ENCODE measurements at places on chromosomes 6 and 20. TPM values are rescaled to one million over a fixed set of nuclear protein-coding genes. Genes with fewer than 3 reads are reported as not detected.

DNA sequence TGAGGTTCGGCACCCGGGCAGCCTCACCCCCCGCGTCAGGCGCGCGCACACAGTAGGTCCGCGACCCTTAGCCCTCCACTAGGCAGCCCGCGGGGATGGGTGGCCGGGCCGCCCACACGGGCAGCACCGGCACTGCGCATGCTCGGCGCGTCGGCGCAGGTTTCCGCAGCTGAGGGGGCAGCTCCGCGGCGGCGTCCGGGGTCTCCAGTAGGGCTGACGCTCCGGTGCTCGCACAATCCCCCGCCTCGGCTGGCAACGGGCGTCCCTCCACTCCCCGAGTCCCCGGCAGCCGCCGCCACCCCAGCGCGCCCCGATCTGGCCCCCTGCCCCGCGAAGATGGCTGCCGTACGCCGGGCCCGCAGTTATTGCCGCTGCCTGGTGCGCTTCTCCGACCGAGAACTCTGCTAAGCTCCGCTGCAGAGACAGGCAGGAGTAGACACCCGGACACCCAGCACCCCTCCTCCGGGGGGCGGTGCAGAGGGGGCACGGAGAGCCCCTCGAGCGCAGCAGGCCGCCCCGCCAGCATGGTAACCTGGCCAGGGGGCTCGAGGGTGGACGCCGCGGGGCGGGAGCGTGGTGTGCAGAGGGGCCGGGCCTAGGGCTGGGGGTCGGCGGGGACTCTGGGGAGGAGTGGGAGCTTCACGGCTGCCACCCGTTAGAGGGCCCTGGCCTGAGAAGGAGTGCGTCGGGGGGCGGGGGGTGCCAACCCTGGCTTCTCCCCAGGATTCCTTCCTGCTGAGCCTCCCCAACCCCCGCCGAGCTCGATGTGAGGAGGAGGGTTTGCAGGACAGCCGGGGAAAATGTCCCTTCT lies at the start of gene FBXO9:
FBXO9 (plus strand) TSS at position 139 of the 811 bp plus-strand sequence; CDS start at position 525, 386 bp downstream.
- DNase-seq: peak; percentile 55
- peak within 1 kb of the TSS; percentile 75 for H3K4me3 ChIP-seq
- H3K27ac ChIP-seq: peak within 1 kb of the TSS; percentile 56

GRCh38 chr6:166315436-166315835 lies 7.2 kb upstream of the PRR18 start:
- H3K4me3 ChIP-seq: no peak overlapping the region
- no peaks in the 10 kb centered on the region for H3K4me1 ChIP-seq
- no peak for DNase-seq
- peaks cover 2% of the 10 kb centered on the region for H3K27me3 ChIP-seq
- H3K27ac ChIP-seq: no peak overlapping the region
- H3K36me3 ChIP-seq: peaks cover 17% of the 10 kb centered on the region

- no peak for DNase-seq
- no peaks in the 10 kb centered on the region for H3K27me3 ChIP-seq
- H3K4me3 ChIP-seq: no peak overlapping the region
- no peak overlapping the region for H3K27ac ChIP-seq
Measured at GRCh38 chr6:170505306-170505705, 47.8 kb downstream of the PSMB1 start.

DDRGK1 gene
- polyA plus RNA-seq: 39.9 TPM

DNA sequence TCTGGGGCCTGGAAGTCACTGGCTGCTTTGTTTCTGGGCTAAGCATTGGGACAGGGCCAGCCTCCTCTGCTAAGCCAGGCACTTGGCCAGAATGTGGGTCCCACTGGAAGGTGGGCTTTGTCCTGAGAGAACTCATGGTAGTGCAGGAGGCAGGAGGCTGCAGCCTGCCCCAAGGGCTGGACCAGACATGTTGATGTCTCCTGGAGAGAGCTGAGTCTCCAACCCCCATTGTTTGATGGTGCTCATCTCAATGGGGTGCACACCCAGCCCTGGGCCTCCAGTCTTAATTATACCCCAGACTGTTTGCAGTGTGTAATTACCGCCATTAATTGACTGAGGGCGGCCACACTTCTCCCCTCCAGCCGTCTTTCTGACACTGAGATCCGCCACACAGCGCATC lies 220.5 kb upstream of the PMEPA1 start:
- H3K4me1 ChIP-seq: no peaks in the 10 kb centered on the region
- H3K27ac ChIP-seq: no peak overlapping the region
- no peaks in the 10 kb centered on the region for H3K36me3 ChIP-seq
- H3K27me3 ChIP-seq: no peaks in the 10 kb centered on the region

BFSP1 gene
- polyA plus RNA-seq: not detected

DNA sequence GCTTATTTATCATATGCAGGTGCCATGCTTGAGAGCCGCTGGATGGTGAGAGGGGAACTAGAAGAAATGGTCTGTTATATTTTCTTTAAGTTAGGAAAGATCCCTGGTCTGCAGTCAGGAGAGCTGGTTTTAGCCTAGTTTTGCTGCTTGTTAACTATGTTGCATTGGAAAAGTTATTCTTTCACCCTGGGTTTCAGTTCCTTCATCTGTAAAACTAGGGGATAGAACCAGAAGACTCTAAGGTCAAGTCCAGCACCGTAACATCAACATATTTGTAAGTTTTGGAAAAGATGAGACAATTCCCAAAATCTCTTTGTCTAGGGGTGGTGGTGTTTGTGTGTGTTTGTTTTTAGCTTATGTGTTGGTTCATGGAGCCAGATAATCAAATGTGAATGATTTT lies 304.0 kb downstream of the QKI start:
- no peak overlapping the region for H3K27ac ChIP-seq
- H3K36me3 ChIP-seq: no peaks in the 10 kb centered on the region
- peaks cover 26% of the 10 kb centered on the region for H3K4me1 ChIP-seq

GRCh38 chr20:36065427-36065998 lies 89.0 kb upstream of the EPB41L1 start:
- H3K36me3 ChIP-seq: no peaks in the 10 kb centered on the region
- peaks cover 5% of the 10 kb centered on the region for H3K27me3 ChIP-seq
- peak overlapping the region; percentile 51 for H3K4me3 ChIP-seq
- peaks cover 16% of the 10 kb centered on the region for H3K4me1 ChIP-seq
- no peak for DNase-seq

DNA sequence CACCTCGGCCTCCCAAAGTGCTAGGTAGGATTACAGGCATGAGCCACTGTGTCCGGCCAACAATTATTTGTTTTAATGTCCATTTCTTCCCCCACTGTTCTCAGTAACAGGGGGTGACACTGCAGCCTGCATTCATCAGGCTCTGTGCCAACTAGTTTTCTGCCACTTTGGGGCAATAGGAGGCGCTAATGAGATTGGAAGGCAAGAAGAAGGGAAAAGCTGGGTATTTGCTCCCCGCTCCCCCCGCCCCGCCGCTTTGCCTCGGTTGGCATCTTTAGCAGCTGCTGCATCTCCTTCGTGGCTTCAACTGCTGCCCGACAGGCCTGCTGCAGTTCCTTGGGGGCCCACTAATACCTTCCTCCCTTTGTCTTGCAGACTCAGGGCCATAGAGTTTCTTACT lies 35.0 kb upstream of the MDGA1 start:
- no peaks in the 10 kb centered on the region for H3K4me1 ChIP-seq
- no peak overlapping the region for H3K4me3 ChIP-seq
- no peak overlapping the region for H3K27ac ChIP-seq
- H3K27me3 ChIP-seq: no peaks in the 10 kb centered on the region
- no peaks in the 10 kb centered on the region for H3K36me3 ChIP-seq
- DNase-seq: no peak

DNA sequence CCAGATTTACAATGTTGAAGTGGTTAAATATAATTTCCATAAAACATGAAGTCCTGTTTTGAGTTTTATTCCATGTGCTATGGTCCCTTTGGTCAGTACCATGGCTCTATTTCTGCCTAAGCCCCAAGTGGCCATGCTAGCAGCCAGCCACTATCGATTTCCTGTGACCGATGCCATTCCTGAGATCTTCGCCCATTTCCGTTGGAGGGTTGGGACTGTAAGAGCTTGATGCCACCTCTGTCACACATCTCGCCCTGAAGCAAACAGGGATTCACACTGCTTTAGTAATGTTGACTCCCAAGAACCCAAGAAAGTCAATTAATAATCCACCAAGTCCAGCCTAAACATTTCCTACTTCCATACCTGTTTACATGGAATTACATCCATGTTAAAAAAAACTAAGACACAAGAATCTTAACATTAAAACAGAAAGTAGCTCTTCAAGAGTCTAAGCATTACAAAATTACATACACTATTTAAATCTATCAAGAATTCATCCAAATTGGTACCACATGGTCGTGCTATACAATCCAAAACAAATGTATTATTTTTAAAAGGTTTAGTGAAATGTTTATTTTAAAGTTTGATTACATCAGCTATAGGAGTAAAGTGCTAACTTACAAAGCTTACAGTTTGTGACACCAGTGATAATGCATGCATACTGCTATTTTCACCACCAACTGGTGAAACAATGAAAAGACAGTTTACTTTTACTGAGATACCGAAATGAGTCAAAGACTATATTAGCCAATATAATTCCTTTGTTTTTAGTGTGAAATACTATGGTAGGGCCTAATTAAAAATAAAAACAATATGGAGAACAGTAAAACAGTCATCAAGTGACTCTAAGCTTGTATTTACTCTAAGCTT lies 2.5 kb downstream of the RBM39 start:
- peak overlapping the region; percentile 100 for H3K27ac ChIP-seq
- no peak overlapping the region for H3K4me3 ChIP-seq
- peaks cover 60% of the 10 kb centered on the region for H3K36me3 ChIP-seq
- no peaks in the 10 kb centered on the region for H3K27me3 ChIP-seq

PREP gene
- polyA plus RNA-seq: 40.8 TPM

C4B gene
- 0.18 TPM for polyA plus RNA-seq

RFX6 gene
- polyA plus RNA-seq: not detected

GRCh38 chr20:49608752-49609670 lies 41.1 kb upstream of the PTGIS start:
- no peaks in the 10 kb centered on the region for H3K36me3 ChIP-seq
- no peak overlapping the region for H3K27ac ChIP-seq
- peak; percentile 63 for DNase-seq
- peaks cover 9% of the 10 kb centered on the region for H3K4me1 ChIP-seq
- H3K27me3 ChIP-seq: peaks cover 7% of the 10 kb centered on the region

- H3K36me3 ChIP-seq: no peaks in the 10 kb centered on the region
- H3K27me3 ChIP-seq: no peaks in the 10 kb centered on the region
- no peak for DNase-seq
- H3K27ac ChIP-seq: no peak overlapping the region
Measured at GRCh38 chr6:5606546-5606945, 345.2 kb downstream of the FARS2 start.

SALL4 gene
- not detected for polyA plus RNA-seq
